ENCODE measurements at places on chromosomes 12 and 14.
A peak's percentile ranks its signal among the peaks of the same experiment; 100 is the strongest.

DNA sequence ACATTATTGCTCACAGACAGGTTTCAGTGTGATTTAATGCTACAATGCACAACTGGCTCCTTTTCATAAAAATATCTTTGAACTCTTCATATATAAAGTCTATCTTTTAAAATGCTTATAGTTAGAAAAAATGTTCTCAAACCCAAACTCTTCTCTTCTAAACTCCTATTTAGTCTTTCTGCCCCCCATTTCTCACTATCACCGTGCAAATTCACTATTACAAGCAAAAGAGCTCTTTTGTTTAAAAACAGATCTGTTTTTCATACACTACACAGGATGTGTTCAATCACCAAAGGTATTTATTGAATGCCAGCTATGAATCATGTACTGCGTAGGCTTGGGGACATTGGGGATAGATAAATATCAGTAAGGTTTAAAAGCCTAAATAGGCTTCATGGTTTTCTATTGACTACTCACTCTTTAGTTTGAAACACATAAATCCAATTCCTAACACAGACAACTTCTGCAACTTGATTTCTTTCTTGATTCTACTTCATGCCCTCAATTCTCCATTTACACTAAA lies 692.3 kb downstream of the C12orf50 start:
- DNase-seq: no peak

DNA sequence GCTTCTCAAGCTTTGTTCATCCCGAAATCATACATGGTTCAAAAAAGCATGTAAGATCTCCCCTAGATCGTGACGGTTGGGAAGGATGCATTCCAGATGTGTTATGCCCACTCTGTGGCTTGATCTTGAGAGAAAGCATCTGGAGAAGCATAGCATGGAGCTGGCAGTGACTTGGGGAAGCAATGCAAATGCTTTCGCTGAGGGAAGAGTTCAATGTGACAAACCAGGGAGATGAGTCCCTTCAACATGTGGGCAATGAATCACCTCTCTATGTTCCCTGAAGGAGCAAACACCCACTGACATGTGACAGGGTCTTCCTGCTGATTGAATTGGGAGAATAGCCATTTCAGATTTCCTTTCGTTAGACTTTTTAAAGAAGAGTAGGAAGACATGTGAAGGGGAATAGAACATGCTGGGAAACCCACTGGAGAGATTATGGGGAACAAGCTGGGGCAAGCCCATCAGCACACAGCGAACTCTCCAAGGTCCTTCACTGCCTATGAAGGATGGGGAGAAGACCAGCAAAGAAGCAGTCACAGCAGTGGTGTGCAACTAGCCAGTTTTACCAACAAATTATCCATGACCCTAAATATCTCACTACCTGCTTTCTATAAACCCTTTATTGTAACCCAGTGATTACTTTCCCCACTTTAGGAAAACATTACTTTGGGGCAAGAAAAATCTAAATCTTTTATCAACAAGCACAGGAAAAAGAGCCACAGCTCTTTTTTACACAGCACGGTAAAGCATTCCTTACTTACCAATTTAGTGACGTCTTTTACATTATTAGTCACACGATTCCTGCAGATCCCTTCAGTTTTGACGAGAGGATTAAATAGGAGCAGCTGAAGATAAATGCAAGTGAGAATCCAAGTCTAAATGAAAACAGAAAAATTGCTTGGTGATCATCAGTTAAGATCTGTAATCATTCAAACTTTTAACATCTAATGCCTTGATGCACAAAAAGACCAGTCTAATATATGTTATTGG lies 35.0 kb downstream of the KITLG start:
- DNase-seq: no peak

- DNase-seq: peak; percentile 77
Measured at GRCh38 chr12:127191129-127191528, 1075.8 kb upstream of the TMEM132C start.

DNA sequence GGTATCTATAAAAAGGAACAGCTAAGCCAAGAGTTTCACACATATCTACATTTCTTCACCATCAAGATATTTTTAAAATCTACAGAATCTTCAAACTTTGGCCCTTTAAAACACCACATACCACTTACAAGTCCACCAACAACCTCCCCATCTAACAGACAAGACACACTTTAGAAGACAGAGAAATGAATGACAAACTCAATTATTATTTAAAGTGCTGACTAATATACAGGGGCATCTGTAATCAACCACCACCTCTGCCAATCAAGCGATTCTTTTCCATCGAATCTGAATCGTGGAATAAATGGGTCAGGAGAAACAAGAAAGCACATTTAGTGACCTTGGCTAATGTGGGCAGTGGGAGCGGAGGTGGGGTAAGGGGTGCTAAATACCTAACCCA lies 7.7 kb downstream of the SETD3 start:
- DNase-seq: no peak

- DNase-seq: no peak
Measured at GRCh38 chr14:73738518-73739173, 24.5 kb upstream of the PNMA1 start.
